ENCODE measurements at places on chromosomes 4 and X.
A peak's percentile ranks its signal among the peaks of the same experiment; 100 is the strongest.

DNA sequence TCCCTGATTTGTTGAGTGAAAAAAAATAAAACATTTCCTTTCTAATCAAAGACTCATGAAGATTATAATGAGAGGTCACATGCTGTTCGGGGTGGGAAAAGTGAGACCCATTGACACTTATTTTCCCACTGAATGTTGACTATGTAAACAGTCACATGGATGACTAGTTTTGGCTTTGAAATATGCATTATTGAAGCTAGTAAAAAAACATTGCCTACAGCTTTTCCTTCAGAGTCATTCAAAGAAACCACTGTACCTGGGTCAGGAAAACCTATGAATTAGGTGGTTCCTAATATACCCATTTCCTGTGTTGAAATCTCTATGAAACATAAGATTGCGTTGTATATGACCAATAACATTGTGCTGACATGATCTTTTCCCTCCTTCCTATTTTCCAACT lies 251.2 kb downstream of the CFAP299 start:
- no peak for DNase-seq
- no peak overlapping the region for H3K27ac ChIP-seq
- no peaks in the 10 kb centered on the region for H3K4me1 ChIP-seq
- H3K36me3 ChIP-seq, result no peaks in the 10 kb centered on the region

- H3K4me1 ChIP-seq, result no peaks in the 10 kb centered on the region
- H3K36me3 ChIP-seq, result no peaks in the 10 kb centered on the region
- no peak overlapping the region for H3K27ac ChIP-seq
- no peak overlapping the region for H3K4me3 ChIP-seq
- peaks cover 4% of the 10 kb centered on the region for H3K27me3 ChIP-seq
Observed at GRCh38 chrX:132119821-132120515, 7.9 kb downstream of the FRMD7 start.

DNA sequence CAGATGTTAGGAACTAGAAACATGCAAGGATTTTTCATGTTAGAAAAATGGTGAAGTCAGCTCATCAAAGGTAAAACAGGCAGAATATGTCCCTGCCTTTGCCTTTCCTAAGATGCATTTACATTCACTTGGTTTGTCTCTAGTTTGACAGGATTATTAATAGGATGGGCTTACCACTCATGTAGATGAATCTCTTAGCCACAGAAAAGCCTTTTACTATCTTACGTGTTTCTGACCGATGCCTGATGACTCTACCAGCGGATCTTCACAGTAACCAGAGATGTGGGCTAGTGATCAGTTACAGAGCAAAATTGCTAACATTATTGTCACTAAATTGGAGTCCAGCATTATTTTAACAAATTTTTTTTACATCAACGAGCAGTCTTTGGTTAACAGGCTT lies 187.6 kb downstream of the MAML3 start:
- H3K4me1 ChIP-seq, result peaks cover 48% of the 10 kb centered on the region
- H3K36me3 ChIP-seq, result no peaks in the 10 kb centered on the region
- H3K27me3 ChIP-seq, result no peaks in the 10 kb centered on the region
- H3K4me3 ChIP-seq, result no peak overlapping the region
- no peak overlapping the region for H3K27ac ChIP-seq

- H3K27me3 ChIP-seq, result no peaks in the 10 kb centered on the region
- H3K4me1 ChIP-seq, result no peaks in the 10 kb centered on the region
- no peak for DNase-seq
- no peak overlapping the region for H3K27ac ChIP-seq
- H3K4me3 ChIP-seq, result no peak overlapping the region
Observed at GRCh38 chrX:18964901-18965300, 19.0 kb downstream of the PHKA2 start.

DNA sequence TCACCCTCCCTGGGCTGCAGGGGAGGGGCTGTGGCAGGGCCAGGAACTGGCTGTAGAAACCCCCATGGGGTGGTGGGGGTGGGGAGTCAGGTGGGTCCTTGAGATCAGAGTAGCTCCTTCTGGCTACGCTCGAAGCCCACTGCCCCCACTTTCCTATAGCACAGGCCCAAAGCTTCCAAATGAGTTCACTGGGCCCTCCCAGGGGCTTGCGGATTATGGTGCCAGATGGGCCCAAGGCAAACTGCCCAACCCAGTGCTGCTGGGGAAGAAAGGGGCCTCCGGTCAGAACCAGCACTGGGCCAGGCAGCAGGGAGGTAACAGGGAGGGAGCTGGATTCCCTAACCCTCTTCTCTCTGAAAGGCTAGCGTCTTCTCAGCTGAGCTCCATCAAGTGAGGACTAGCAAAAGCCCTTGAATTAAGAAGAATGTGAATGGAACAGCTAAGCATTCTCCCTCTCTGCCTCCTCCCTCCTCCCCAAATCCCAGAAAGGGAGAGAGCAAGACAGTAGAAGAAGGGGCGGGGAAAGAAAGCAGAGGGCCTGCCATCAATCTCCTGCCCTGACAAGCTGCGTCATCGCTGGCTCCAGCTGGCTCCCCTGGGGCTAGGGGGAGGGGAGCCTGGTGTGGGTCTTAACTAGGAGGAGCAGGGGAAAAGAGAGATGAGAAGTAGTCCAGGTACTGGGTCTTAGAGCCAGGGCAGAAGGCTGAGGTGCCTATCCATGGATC lies 34.7 kb downstream of the FRMPD3 start:
- H3K4me3 ChIP-seq, result no peak overlapping the region
- H3K4me1 ChIP-seq, result no peaks in the 10 kb centered on the region
- H3K27me3 ChIP-seq, result peaks cover 10% of the 10 kb centered on the region
- H3K36me3 ChIP-seq, result no peaks in the 10 kb centered on the region
- H3K27ac ChIP-seq, result no peak overlapping the region

DNA sequence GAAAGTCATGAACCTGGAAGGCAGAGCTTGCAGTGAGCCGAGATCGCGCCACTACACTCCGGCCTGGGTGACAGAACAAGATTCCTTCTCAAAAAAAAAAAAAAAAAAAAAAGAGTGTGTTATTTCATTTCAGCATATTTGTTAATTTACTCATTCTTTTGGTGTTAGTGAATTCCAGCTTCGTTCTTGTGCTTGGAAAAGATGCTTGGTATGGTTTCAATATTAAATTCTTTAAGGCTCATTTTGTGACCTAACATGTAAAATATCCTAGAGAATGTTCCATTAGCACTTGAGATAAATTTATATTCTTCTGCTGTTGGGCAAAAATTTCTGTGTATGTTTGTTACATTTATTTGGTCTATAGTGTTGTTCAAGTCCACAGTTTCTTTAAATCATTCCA lies 66.8 kb downstream of the SPIN3 start:
- DNase-seq, result no peak
- H3K27me3 ChIP-seq, result peaks cover 6% of the 10 kb centered on the region
- no peak overlapping the region for H3K27ac ChIP-seq
- no peak overlapping the region for H3K4me3 ChIP-seq

DNA sequence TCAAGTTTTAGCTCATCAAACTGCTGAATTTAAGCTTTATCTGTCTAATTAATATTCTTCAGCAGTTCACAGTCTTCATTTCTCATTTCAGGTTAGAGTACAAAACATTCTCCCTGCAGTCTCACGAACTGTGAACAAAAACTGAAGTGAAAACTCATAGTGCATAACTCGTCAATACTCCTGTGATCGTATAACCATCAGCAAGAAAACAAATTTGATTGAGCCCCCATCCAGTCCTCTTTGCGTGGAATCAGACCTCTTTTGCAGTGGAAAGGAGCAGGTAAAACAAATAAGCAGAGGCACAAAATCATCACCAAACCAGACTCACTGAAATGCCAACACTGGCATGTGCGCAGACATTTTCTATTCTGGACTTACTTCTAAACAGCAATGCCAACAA lies 12.7 kb downstream of the ADAM29 start:
- no peaks in the 10 kb centered on the region for H3K36me3 ChIP-seq
- no peak for DNase-seq
- H3K4me1 ChIP-seq, result no peaks in the 10 kb centered on the region
- H3K27ac ChIP-seq, result no peak overlapping the region
- no peaks in the 10 kb centered on the region for H3K27me3 ChIP-seq

DNA sequence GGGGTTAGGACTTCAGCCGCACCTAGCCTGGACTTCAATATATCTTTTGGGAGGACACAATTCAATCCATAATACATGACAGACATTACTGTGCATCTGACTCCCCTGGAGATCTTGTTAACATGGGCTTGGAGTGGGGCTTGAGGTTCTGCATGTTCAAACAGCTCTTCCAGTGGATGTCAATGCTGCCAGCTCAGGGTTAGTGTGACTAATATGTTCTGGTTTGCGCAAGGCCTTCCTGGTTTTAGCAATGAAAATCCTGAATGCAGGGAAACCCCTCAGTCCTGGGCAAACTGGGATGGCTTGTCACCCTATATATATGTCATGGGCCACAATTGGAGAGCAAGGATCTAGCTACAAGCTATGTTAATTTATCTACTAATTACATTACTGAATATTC lies 2.7 kb upstream of the TSPAN7 start:
- no peak overlapping the region for H3K4me3 ChIP-seq
- H3K27ac ChIP-seq, result no peak overlapping the region
- no peaks in the 10 kb centered on the region for H3K36me3 ChIP-seq
- peak; percentile 26 for DNase-seq

DNA sequence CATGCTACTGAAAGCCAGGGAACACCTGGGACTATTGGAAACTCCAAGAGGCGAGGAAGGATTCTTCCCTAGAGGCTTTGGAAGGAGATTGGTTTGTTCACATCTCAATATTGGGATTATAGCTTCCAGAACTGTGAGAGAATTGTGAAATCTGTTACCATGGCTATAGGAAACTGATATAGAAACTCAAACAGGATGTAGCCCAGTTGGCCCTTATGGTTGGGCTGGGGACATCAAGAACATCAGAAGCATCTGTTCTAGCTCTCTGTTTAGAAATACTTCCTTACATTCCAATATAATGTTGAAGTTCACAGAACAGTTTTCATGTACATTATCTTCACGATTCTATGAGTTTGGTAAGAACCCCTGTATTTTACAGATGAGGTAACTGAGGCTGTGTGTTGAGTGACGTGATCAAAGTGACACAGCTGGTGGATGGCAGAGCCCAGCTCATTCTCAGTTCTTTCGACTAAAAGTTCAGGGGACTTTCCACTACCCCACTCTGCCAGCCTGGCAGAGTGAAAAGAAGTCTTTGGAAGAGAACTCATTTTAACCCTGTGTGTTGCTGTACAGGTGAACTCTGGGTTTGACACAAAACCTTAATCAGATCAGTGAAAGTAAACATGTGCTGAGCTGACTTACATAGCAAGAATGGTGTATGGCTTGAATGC lies 183.0 kb downstream of the GBA3 start:
- H3K4me1 ChIP-seq, result no peaks in the 10 kb centered on the region
- H3K4me3 ChIP-seq, result no peak overlapping the region
- no peak overlapping the region for H3K27ac ChIP-seq
- H3K36me3 ChIP-seq, result no peaks in the 10 kb centered on the region
- no peaks in the 10 kb centered on the region for H3K27me3 ChIP-seq
- no peak for DNase-seq

GRCh38 chrX:45485719-45486118 lies 285.0 kb upstream of the DIPK2B start:
- DNase-seq, result no peak
- no peak overlapping the region for H3K4me3 ChIP-seq
- no peaks in the 10 kb centered on the region for H3K27me3 ChIP-seq
- no peaks in the 10 kb centered on the region for H3K36me3 ChIP-seq
- no peaks in the 10 kb centered on the region for H3K4me1 ChIP-seq
- no peak overlapping the region for H3K27ac ChIP-seq

DNA sequence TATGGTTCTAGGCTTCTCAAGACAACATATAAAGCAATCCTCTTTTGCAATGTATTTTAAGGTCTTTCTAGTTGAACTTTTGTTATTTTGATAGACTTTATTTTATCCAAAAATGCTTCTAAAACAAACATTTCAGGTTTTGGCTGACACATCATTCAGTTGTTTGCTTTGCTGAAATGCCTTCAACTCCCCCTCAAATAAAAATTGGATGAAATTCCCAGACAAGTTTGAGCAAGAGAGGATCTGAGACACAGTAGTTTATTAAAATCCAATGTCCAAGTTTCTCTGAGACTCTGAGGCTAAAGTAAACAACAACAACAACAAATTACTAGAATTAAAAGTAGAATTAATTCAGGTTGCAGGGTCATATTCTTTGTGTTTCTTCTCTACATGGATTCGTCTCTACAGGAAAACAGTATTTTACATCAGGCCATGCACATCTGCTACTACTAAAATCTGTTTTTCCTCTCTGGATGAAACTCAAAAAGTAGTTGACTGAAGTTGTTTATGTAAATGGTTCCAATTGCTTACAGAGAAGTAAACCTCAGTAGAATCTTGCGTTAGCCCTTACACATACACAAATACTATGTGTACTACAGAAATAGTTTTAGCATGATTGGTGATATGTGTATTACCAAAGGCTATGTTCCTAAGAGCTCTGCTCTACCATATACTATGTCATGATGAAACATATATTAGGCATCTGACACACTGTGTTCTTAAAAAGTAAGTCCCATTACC lies 64.9 kb downstream of the PRSS12 start:
- no peaks in the 10 kb centered on the region for H3K4me1 ChIP-seq
- no peak overlapping the region for H3K27ac ChIP-seq
- no peak overlapping the region for H3K4me3 ChIP-seq
- H3K36me3 ChIP-seq, result no peaks in the 10 kb centered on the region
- no peaks in the 10 kb centered on the region for H3K27me3 ChIP-seq
- no peak for DNase-seq

DNA sequence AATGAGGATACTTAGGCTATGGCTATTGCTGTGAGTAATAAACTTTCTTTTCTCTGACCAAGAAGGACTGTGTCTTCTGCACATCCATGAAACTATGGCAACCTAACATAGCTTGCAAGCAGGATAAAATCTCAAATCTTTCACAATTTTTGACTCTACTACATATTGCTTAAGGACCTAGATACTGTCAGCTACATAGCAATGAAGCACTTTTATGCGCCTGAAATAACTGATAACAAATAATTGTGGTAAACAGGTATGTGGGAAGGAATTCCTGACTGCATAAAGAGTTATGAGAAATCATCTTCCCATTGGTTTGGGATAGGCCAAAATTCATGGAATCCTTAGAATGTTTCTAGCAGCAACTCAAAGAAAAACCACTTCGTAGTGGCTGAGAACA lies 41.2 kb upstream of the PDGFC start:
- no peaks in the 10 kb centered on the region for H3K4me1 ChIP-seq
- DNase-seq, result no peak
- no peak overlapping the region for H3K27ac ChIP-seq
- H3K36me3 ChIP-seq, result no peaks in the 10 kb centered on the region
- no peak overlapping the region for H3K4me3 ChIP-seq

DNA sequence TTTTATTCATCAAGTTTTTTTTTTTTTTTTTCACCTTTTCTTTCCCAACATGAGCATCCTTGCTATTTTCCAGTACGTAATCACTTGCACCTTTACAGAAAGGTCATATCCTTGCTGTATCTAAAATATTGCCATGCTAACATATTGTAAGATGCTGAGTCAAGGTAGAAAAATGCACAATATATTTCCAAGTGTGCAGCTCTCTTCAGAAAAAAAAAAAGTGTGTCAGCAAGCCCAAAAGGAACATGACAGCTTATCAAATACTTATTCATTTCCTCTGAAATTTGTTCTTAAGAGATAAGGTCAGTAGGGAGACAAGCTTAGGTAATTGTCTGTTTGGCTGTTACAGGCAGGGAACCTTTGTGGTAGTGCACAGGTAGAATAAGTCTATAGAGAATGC lies 27.0 kb downstream of the SH2D1A start:
- DNase-seq, result no peak
- H3K4me3 ChIP-seq, result no peak overlapping the region
- H3K27ac ChIP-seq, result no peak overlapping the region
- no peaks in the 10 kb centered on the region for H3K36me3 ChIP-seq
- H3K27me3 ChIP-seq, result peaks cover 8% of the 10 kb centered on the region

GRCh38 chr4:89658701-89659024 lies 178.3 kb downstream of the SNCA start:
- no peaks in the 10 kb centered on the region for H3K36me3 ChIP-seq
- H3K27me3 ChIP-seq, result peaks cover 5% of the 10 kb centered on the region
- no peak overlapping the region for H3K4me3 ChIP-seq
- H3K4me1 ChIP-seq, result no peaks in the 10 kb centered on the region

Measured in adrenal gland (tissue), 19 donors.